Suprapubic skin (tissue), 4 donors: ENCODE measurements at places on chromosomes 5 and 9. TPM values are rescaled to one million over a fixed set of nuclear protein-coding genes. Genes with fewer than 3 reads are reported as not detected.

GRCh38 chr5:132002757-132003156 is 8.7 kb downstream of the ACSL6 start:
- no peaks in the 10 kb centered on the region for H3K27me3 ChIP-seq
- H3K4me1 ChIP-seq: no peaks in the 10 kb centered on the region
- H3K36me3 ChIP-seq: no peaks in the 10 kb centered on the region
- H3K4me3 ChIP-seq: no peak overlapping the region

- no peak overlapping the region for H3K4me3 ChIP-seq
- no peaks in the 10 kb centered on the region for H3K4me1 ChIP-seq
- H3K36me3 ChIP-seq: no peaks in the 10 kb centered on the region
- H3K27me3 ChIP-seq: no peaks in the 10 kb centered on the region
Observed at GRCh38 chr5:171120986-171121622, 187.9 kb upstream of the TLX3 start.

GRCh38 chr5:11385901-11386293 is 518.3 kb downstream of the CTNND2 start:
- H3K4me3 ChIP-seq: no peak overlapping the region
- H3K4me1 ChIP-seq: peaks cover 16% of the 10 kb centered on the region
- DNase-seq: no peak
- H3K36me3 ChIP-seq: no peaks in the 10 kb centered on the region
- peaks cover 47% of the 10 kb centered on the region for H3K27me3 ChIP-seq

DNA sequence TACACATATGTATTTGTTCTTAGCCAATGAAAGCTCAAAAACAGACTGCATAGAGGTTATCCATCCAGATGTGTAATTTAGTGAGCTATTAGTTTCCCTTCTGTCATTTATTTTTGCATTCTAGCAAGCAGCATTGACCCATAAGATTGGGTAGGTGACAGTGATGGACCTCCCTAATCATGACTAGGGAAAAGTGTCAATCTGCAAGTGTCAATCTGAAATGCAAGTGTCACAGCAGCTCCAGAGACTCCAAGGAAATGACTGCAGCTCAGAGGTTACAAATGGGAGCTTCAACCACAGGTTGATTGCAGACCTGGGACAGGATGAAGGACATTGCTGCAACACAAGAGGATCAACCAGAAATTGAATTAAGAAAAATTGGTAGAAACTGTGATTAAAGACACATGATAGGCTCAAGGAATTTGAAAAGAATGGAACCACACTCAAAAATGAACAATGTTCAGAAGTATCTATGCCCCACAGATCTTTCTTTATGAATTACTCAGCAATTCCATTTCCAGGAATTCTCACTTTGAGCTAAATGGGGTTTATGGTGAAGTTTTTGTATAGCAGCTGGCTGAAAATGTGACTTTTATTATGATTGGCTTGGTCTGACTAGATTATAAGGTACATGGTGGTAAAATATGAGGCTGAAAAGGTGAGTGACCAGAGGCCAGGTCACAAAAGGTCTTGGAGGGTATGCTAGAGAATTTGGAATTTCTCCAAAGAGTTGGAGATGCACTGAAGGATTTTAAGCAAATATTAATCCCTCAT is 59.6 kb upstream of the HTR4 start:
- no peaks in the 10 kb centered on the region for H3K36me3 ChIP-seq
- no peaks in the 10 kb centered on the region for H3K4me1 ChIP-seq
- peaks cover 4% of the 10 kb centered on the region for H3K27me3 ChIP-seq
- H3K27ac ChIP-seq: no peak overlapping the region
- no peak for DNase-seq
- no peak overlapping the region for H3K4me3 ChIP-seq

DNA sequence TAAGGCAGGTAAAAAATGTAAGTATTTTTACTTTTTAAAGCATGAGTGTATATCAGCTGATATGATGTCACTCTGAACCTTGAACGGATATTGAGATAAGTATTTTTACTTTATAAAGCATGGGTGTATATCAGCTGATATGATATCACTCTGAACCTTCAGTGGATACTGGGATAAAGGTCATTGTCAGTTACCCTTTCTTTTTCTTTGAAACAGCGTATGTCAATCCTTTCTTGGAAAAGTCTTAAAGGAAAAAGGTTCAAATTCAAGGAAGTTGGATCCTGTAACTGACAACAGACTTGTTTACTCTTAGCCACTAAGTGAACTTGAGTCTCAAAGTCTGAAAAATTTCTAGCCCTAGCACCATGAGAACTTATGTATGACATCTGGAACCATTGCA is 61.7 kb upstream of the IFNK start:
- no peak overlapping the region for H3K4me3 ChIP-seq
- H3K27ac ChIP-seq: no peak overlapping the region
- H3K36me3 ChIP-seq: no peaks in the 10 kb centered on the region

GRCh38 chr9:86720639-86721225 is 226.6 kb downstream of the GAS1 start:
- H3K27me3 ChIP-seq: no peaks in the 10 kb centered on the region
- H3K4me3 ChIP-seq: no peak overlapping the region
- DNase-seq: no peak
- H3K36me3 ChIP-seq: no peaks in the 10 kb centered on the region
- peaks cover 30% of the 10 kb centered on the region for H3K4me1 ChIP-seq

DNA sequence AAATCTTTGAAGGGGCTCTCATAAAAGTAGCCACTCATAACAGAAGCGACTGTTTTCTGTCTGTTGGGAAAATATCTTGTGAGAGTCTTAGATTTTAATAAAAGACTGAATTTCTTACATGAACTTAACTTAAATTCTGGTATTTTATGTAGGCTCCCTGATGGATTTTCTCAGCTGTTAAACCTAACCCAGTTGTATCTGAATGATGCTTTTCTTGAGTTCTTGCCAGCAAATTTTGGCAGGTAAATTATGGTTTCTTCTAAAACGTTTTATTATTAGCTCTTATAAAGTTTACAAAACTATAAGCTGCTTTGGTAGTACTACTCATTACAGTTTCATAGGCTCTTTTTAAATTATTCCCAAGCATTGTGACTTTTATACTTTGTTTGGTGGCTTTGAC is 87.0 kb downstream of the ERBIN start:
- H3K4me1 ChIP-seq: no peaks in the 10 kb centered on the region
- no peak overlapping the region for H3K4me3 ChIP-seq
- H3K27me3 ChIP-seq: no peaks in the 10 kb centered on the region
- no peak for DNase-seq
- no peak overlapping the region for H3K27ac ChIP-seq

DNA sequence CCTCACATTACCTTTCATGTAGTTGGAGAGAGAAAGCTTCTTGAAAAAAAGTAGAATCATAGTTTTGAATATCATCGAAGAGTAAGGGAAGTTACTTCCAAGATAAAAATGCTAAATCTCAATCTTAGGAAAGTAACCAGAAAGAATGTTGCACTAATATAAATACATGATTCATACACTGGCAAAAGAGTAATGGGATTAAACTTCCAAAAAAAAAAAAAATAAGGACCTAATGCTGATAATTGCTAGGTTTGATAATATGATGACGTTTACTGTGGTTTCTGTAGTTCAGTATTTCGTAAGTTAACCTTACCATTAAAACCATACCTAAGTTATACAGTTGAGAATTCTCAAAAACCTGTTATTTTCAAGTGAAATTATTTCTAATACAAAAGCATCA is 573.8 kb upstream of the CDH9 start:
- DNase-seq: no peak
- no peaks in the 10 kb centered on the region for H3K27me3 ChIP-seq
- H3K4me3 ChIP-seq: no peak overlapping the region
- no peaks in the 10 kb centered on the region for H3K36me3 ChIP-seq
- no peak overlapping the region for H3K27ac ChIP-seq

GRCh38 chr9:38298503-38298902 is 94.0 kb upstream of the ALDH1B1 start:
- H3K4me3 ChIP-seq: no peak overlapping the region
- H3K27ac ChIP-seq: no peak overlapping the region
- no peaks in the 10 kb centered on the region for H3K27me3 ChIP-seq
- H3K36me3 ChIP-seq: no peaks in the 10 kb centered on the region
- H3K4me1 ChIP-seq: no peaks in the 10 kb centered on the region

GRCh38 chr5:98791898-98792580 is 18.6 kb downstream of the RGMB start:
- H3K4me3 ChIP-seq: no peak overlapping the region
- no peak for DNase-seq
- H3K27ac ChIP-seq: no peak overlapping the region
- peaks cover 9% of the 10 kb centered on the region for H3K36me3 ChIP-seq
- no peaks in the 10 kb centered on the region for H3K27me3 ChIP-seq
- H3K4me1 ChIP-seq: peaks cover 62% of the 10 kb centered on the region

DNA sequence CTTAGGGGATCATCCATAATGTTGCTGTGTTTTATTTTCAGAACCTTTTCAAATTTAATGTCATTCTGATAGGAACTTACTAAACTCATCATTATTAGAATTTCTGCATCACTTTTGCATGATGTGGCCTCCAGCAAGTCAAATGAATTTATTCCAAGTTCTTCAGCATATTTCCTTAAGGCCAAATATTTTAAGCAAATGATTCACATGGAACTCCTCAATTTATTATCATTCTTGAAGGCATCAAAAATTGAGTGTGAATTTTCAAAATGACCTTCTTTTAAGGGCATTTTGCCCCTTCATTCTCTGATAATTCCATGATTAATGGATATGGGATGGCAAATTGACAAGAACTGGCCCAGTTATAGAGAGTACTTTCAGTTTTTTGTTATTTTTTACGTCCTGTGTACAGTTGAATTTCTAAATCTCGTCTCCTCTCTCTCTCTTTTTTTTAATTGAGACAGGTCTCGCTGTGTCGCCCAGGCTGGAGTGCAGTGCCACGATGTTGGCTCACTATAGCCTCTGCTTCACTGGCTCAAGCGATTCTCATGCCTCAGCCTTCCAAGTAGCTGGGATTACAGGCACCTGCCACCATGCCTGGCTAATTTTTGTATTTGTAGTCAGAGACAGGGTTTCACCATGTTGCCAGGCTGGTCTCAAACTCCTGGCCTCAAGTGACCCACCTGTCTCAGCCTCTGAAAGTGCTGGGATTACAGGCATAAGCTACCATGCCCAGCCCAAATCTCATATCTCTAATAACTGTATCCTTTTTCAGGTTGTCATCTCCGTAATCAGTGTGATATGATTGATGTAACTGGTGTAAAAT is 29.1 kb downstream of the GPR21 start:
- H3K4me3 ChIP-seq: no peak overlapping the region
- H3K27me3 ChIP-seq: no peaks in the 10 kb centered on the region
- H3K36me3 ChIP-seq: peaks cover 37% of the 10 kb centered on the region
- no peak overlapping the region for H3K27ac ChIP-seq

GRCh38 chr9:35407846-35408245 is 82.1 kb upstream of the RUSC2 start:
- no peaks in the 10 kb centered on the region for H3K27me3 ChIP-seq
- H3K27ac ChIP-seq: no peak overlapping the region
- peaks cover 16% of the 10 kb centered on the region for H3K36me3 ChIP-seq
- H3K4me3 ChIP-seq: no peak overlapping the region
- peaks cover 4% of the 10 kb centered on the region for H3K4me1 ChIP-seq
- no peak for DNase-seq

GRCh38 chr5:64670277-64670676 is 20.0 kb upstream of the SHISAL2B start:
- no peak overlapping the region for H3K4me3 ChIP-seq
- no peaks in the 10 kb centered on the region for H3K4me1 ChIP-seq
- no peaks in the 10 kb centered on the region for H3K36me3 ChIP-seq
- H3K27ac ChIP-seq: no peak overlapping the region
- no peak for DNase-seq
- no peaks in the 10 kb centered on the region for H3K27me3 ChIP-seq

DNA sequence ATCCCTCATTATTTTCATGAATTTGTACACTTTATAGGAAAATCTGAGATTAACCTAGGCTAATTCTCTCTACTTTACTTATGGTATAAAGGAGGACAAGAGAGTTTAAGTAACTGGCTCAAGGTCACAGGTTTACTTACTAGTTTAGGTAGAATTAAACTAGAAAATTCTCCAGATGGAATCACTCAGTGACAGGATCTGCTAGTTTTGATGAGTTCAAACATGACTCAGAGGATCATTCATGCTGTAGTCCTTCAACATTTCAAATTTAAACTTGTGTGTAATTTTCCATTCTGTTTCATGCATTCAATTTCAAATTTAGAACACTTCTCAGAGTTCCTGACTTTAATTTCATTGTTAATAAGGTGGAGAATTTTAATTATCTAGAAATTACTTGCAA is 485.7 kb upstream of the TUSC1 start:
- no peaks in the 10 kb centered on the region for H3K4me1 ChIP-seq
- no peaks in the 10 kb centered on the region for H3K27me3 ChIP-seq
- no peak for DNase-seq
- no peaks in the 10 kb centered on the region for H3K36me3 ChIP-seq
- H3K27ac ChIP-seq: no peak overlapping the region

DNA sequence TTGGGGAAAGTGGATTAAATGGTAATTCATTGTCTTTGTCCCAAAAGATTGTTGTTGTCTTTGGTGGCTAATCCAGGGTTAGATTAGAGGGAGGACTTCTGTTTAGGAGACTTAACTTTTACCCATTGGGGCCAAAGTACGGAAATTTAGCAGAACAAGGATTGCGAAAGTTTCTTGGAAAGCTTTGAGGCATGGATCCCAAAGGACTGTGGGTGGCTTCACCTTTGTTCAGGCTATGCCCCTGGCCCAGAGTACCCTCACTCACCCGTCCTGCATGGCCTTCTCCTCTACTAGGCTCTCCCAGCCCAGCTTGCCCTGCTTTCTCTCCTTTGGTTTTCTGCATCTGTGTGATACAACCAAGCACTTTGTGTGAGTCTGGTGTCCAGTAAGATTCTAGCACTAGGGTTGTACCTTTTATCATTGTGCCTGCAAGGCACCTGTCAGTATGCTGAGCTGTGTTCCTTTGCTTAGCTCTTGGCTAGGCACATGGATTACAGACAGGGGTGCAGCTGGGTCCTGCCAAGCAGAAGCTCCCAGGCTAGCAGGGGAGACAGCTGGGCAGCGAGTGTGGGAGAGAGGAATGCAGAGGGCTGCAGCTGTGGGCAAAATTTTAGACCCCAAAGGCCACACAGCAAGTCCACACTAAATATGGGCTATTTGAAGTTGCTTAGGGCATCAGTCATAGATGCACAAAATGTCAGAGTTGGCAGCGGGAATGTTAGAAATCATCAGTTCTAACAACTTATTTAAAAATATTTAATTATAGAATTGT is 3.2 kb downstream of the PPARGC1B start:
- H3K36me3 ChIP-seq: no peaks in the 10 kb centered on the region
- H3K4me1 ChIP-seq: peaks cover 26% of the 10 kb centered on the region
- H3K27me3 ChIP-seq: no peaks in the 10 kb centered on the region
- peak; percentile 31 for DNase-seq
- H3K27ac ChIP-seq: no peak overlapping the region
- peak overlapping the region; percentile 87 for H3K4me3 ChIP-seq

Gene MLANA
- 28.6 TPM for total RNA-seq

Gene UBE2QL1
- 3.1 TPM for total RNA-seq

Gene CDO1
- total RNA-seq: 2.6 TPM
